ENCODE measurements at places on chromosomes 16 and 17. TPM values are rescaled to one million over a fixed set of nuclear protein-coding genes. Genes with fewer than 3 reads are reported as not detected.

The ST6GALNAC2 gene
- total RNA-seq, result 1.7 TPM

The CCL16 gene
- total RNA-seq, result not detected

The MXRA7 gene
- total RNA-seq, result 221 TPM

The ROGDI gene
- total RNA-seq, result 38.1 TPM

The WNT3 gene
- total RNA-seq, result 2.3 TPM

The ACSM2B gene
- total RNA-seq, result not detected

The KCNAB3 gene
- 1.2 TPM for total RNA-seq

The DCTPP1 gene
- 34.7 TPM for total RNA-seq

The MAF gene
- total RNA-seq, result 0.58 TPM

The HSD17B1 gene
- total RNA-seq, result 4.6 TPM

The ZNF469 gene
- total RNA-seq, result 1.8 TPM

The HASPIN gene
- 5.8 TPM for total RNA-seq

The NHERF2 gene
- total RNA-seq, result 94.0 TPM

The CHST6 gene
- 1.2 TPM for total RNA-seq

The SLC5A11 gene
- total RNA-seq, result not detected

The SLC35G6 gene
- not detected for total RNA-seq

The PRDM7 gene
- not detected for total RNA-seq

The PRMT7 gene
- 79.0 TPM for total RNA-seq

The C16orf95 gene
- 5.3 TPM for total RNA-seq

All from myometrial cell (primary cell).